Posterior vena cava (tissue), 2 donors: ENCODE measurements at places on chromosomes 16 and 17. TPM values are rescaled to one million over a fixed set of nuclear protein-coding genes. Genes with fewer than 3 reads are reported as not detected.

- no peak for DNase-seq
Measured at GRCh38 chr17:9079461-9080103, 58.3 kb downstream of the NTN1 start.

DNA sequence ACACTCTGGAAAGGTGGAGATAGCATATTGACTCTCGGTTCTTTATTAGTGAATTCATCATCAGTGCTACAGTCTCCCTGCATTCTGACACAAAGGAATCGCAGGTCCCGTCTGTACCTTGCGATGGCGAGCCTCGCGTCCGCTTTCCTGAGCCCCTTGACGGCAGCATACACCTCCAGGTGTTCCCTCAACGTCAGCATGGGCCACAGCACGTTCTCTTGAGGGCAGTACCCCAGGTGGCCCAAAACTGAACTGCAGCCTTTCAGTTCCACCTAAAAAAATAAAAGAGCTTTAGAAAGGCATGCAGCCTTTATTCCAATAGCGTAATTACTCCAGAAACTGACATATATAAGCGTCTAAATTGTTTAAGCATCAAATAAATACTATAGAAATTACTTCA lies 24.2 kb upstream of the ABCA9 start:
- DNase-seq: no peak

- peak; percentile 71 for DNase-seq
Measured at GRCh38 chr16:86337138-86337537, 173.2 kb upstream of the FOXF1 start.

DNA sequence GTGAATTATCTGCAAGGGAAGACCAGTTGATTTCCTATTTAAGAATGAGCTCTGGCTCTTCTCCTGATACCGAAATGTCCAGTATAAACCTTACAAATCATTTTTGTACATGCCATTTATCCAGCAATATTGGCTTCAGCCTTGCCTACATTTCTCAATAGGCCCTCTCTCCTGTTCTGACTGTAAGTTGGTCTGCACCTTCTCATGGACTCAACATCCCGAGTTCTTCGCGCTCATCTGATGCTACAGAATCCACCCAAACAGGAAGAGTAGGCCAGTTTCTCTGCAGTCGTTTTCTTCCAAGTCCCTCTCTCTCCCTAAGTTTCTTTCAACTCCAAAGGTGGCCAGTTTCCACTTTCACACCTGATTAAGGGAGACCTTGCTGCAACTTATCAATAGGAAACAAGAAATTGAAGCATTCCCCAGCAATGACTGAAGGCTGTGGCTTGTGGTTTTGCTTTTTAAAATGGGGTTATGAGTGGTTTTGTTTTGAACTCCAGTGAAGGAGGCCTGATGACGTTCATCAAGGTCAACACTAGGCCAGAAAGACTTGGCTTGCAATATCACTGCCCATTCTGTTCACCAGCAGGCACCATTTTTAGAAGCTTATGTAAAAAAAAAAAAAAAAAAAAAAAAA lies 383.0 kb downstream of the MAF start:
- no peak for DNase-seq

- DNase-seq: peak; percentile 16
Measured at GRCh38 chr17:41539071-41539492, 11.0 kb upstream of the KRT19 start.

DNA sequence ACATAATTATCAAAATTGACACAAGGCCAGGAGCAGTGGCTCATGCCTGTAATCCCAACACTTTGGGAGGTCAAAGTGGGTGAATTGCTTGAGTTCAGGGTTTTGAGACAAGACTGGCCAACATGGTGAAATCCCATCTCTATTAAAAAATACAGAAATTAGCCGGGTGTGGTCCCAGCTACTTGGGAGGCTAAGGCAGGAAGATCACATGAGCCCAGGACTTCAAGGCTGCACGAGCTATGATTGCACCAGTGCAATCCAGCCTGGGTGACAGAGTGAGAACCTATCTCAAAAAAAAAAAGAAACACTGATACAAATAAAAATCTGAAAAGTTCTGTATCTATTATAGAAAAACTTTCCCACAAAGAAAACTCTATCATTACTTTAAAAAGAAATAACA lies 15.5 kb downstream of the MYH10 start:
- no peak for DNase-seq

GRCh38 chr17:28896884-28897768 lies at the start of gene FLOT2:
Gene FLOT2, minus strand, starts transcription at chr17:28897733. Its CDS starts 159 bp downstream, at chr17:28897574.
- DNase-seq: peak; percentile 91

- DNase-seq: peak; percentile 92
Measured at GRCh38 chr16:74700438-74701225, at the start of gene MLKL. Gene MLKL, minus strand, starts transcription at chr16:74700862. Its CDS starts 5,105 bp downstream, at chr16:74695757.

- no peak for DNase-seq
Measured at GRCh38 chr16:50298591-50299507, 32.5 kb downstream of the ADCY7 start.

- DNase-seq: no peak
Measured at GRCh38 chr16:35631261-35631945, 2172.0 kb downstream of the TP53TG3F start.

The TEKT3 gene
- total RNA-seq: 3.9 TPM

The KRTAP2-3 gene
- total RNA-seq: not detected

The PTGES3L gene
- total RNA-seq: 9.9 TPM

The TMC7 gene
- 1.6 TPM for total RNA-seq

The GCGR gene
- total RNA-seq: not detected

The HSD3B7 gene
- 38.5 TPM for total RNA-seq

The VTN gene
- total RNA-seq: 1.8 TPM

The EFNB3 gene
- 0.42 TPM for total RNA-seq
